Right renal cortex interstitium (tissue), 3 donors: ENCODE measurements at places on chromosomes 12 and 14. TPM values are rescaled to one million over a fixed set of nuclear protein-coding genes. Genes with fewer than 3 reads are reported as not detected.
A peak's percentile ranks its signal among the peaks of the same experiment; 100 is the strongest.

DNA sequence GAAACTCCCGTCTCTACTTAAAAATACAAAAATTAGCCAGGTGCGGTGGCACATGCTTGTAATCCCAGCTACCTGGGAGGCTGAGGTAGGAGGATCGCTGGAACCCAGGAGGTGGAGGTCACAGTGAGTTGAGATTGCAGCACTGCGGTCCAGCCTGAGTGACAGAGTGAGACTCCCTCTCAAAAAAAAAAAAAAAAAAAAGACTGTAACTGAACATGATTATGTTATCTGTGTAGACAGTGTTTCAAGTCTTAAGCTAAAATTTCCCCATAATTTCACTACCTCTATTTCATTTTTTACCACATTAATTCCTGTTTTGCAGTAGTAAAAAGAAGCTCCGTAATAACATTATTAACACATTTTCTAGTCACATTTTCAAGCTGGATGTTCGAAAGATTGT lies 5.4 kb downstream of the PLBD1 start:
- no peak for DNase-seq

GRCh38 chr12:124488520-124488919 lies 78.9 kb downstream of the NCOR2 start:
- DNase-seq = no peak

GRCh38 chr14:98008381-98009113 lies 1211.4 kb downstream of the VRK1 start:
- no peak for DNase-seq

- no peak for DNase-seq
Measured at GRCh38 chr12:104738331-104738730, 219.8 kb downstream of the SLC41A2 start.

BCAT1 gene
- polyA plus RNA-seq = 60.0 TPM

PRH1 gene
- polyA plus RNA-seq = 16.9 TPM

- no peak for DNase-seq
Measured at GRCh38 chr12:2306735-2307134, 253.9 kb downstream of the CACNA1C start.

- DNase-seq = peak; percentile 77
Measured at GRCh38 chr12:89542912-89543592, 17.2 kb upstream of the POC1B start.

DNA sequence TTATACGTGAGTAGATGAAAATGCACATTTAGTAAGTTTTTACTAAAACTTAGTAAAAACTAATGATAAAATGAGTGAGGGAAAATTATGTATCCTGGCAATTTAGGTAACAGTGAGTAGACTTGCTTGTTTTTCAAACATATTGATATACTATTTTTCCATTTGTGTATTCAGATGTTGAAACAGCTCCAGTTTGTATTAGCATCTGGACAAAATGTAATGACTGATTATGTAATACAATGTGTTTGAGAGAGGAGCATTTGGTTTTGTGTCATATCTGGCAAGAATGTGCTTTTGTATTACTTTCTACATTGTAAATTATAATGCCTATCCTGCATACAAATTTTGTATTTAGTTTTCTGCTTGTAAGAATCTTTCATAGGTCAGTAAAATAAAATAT lies 5.6 kb downstream of the CNOT2 start:
- no peak for DNase-seq

SVOP gene
- polyA plus RNA-seq = 0.03 TPM

GRCh38 chr12:76545486-76545885 lies 14.1 kb downstream of the OSBPL8 start:
- no peak for DNase-seq

STYK1 gene
- 0.85 TPM for polyA plus RNA-seq

DNA sequence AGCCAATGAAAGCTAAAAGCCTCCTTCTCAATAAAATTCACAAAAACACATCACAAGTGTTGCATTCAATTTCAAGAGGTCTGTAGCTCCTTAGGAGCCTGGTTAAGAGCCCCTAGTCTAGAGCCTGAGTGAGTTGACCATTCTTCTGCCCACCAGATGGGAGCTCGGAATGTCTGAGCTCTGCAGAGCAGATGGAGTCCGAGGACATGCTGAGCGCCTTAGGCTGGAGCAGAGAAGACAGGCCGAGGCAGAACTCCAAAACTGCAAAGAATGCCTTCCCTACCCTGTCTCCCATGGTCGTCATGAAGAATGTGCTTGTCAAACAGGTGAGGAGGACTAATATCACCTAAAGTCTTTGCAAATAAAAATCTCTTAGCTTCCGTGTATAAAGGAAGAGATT lies 11.6 kb downstream of the CIPC start:
- DNase-seq = no peak

TRHDE gene
- 26.0 TPM for polyA plus RNA-seq

- no peak for DNase-seq
Measured at GRCh38 chr14:34023824-34024767, 73.2 kb upstream of the EGLN3 start.

YAF2 gene
- 31.9 TPM for polyA plus RNA-seq

GRCh38 chr12:3186546-3187215 lies 109.5 kb downstream of the TSPAN9 start:
- DNase-seq = no peak

DNA sequence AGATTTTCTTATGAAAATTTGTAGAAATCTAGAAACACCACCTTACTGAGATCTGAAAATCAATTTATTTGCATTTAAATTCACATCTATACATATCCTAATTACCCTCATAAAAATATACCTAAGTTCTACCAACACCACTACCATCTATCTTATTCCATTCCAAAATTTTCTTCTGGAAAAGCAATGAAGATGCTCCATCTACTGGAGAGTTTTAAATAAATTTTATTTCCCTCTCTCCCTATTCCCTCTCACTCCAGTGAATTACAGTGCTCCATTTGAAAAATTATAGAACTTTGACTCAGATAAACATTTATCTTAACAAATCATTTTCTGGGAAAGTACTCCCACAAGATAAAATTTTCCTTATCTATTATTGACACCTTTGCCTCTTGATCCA lies 2.3 kb upstream of the C14orf39 start:
- DNase-seq = no peak

DNA sequence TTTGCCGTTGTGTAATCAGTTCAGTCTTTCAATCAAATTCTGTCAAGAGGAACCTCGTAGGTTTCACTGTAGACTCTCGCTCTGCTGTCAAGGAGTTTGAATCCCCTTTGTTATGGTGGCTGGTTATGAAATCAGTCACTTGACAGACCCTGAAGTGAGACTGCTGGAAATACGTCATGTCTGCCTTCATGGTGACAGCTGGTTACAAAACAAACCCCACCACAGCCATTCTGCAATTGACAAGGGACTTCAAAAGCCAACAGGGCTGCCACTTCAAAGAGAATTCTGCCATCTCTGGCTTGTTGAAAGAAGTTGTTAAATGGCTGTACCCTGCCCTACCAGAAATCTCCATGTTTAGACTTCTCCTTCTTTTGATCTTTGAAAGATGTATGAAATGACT lies 286.9 kb downstream of the ERC1 start:
- DNase-seq = no peak

KLRG1 gene
- 2.0 TPM for polyA plus RNA-seq

- no peak for DNase-seq
Measured at GRCh38 chr14:94005324-94006073, 8.4 kb downstream of the CCDC197 start.

- DNase-seq = peak; percentile 48
Measured at GRCh38 chr12:105025890-105026289, 39.8 kb downstream of the NOPCHAP1 start.

SIX1 gene
- 7.5 TPM for polyA plus RNA-seq

ADCY6 gene
- polyA plus RNA-seq = 78.4 TPM

ITGB7 gene
- 0.96 TPM for polyA plus RNA-seq

PPFIA2 gene
- polyA plus RNA-seq = 6.1 TPM

GRCh38 chr12:95693689-95694088 lies 96.9 kb downstream of the NTN4 start:
- no peak for DNase-seq

TMEM132D gene
- polyA plus RNA-seq = 1.1 TPM

FAIM2 gene
- polyA plus RNA-seq = 2.8 TPM

C12orf54 gene
- 0.61 TPM for polyA plus RNA-seq

DNA sequence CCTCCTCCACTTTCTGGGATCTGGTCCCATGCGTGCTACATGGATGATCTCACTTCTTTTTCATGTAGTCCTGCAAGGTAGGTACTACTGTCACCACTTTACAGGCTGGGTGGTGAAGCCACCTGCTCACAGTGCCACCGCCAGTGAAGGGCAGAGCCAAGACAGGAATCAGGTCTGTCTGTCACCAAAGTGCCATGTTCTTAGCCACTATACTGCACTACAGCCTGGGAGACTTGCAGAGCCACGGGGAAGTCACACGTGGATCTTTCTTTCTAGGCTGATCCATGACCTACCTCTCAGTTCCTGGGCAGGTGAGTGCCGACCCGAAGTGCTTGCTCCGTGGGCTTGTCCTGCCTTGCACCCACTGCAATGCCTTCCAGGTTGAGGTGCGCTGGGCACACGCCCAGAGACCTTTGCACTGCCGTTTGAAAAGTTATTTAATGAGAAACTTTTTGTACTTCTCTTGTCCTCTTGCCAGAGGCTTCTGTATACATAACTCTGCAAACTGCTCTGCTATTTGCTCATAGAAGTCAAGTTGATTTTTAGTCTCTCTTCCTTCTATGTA lies 19.7 kb upstream of the CLMN start:
- no peak for DNase-seq

DNA sequence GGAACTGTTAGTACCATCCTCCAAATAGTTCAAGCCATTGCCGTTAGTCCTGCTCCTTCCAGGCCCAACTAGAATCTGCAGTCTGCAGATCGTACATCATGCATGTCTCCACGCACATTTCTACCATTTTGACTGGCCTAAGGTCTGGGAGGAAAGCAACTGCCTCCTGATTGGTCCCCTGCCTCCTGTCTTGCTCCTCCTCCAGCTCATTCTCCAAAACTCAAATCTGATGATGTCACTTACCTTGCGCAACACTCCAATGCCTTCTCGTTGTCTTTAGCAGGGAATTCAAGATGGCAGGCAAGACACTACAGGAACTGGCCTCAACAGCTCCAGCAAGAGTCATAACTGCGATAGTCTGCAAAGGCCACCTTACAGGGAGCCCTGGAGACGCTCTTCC lies 9.7 kb upstream of the HCAR1 start:
- DNase-seq = no peak

GRCh38 chr14:99505089-99505488 lies 23.9 kb downstream of the CCNK start:
- no peak for DNase-seq

DNA sequence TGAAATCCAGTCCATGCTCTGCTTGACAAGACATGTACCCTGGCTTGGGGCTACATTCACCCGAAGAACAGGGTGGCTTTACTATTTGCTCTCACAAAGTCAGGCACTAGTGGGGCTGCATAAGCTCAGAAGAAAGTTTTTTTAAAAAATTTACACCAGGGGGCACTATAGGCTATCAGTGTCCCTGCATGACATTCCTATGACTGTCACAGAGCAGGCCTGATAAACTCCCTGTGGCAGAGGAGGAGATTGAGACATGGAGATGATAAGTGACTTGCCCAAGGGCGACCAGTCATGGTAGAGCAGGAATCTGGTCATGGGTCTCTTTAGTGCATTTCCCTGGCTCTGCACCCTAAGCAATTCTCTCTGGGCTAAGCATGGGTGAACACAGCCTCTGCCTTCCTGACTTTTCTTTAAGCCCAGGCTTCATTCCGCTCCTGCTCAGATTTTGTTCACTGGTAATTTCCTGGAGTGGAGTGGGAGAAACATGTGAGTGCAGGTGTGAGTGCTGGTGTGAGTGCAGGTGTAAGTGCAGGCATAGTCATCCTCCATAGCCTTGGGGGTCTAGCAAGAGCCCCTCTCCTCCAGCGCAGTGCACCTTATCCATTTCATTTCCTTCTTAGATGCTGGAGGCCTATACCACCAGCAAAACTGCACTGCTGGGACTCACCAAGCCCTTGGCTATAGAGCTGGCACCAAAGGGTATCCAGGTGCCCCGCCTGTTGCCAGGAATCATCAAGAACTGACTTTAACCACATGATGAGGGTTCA lies 91.6 kb downstream of the DHRS2 start:
- DNase-seq = no peak

KITLG gene
- 34.9 TPM for polyA plus RNA-seq

DNA sequence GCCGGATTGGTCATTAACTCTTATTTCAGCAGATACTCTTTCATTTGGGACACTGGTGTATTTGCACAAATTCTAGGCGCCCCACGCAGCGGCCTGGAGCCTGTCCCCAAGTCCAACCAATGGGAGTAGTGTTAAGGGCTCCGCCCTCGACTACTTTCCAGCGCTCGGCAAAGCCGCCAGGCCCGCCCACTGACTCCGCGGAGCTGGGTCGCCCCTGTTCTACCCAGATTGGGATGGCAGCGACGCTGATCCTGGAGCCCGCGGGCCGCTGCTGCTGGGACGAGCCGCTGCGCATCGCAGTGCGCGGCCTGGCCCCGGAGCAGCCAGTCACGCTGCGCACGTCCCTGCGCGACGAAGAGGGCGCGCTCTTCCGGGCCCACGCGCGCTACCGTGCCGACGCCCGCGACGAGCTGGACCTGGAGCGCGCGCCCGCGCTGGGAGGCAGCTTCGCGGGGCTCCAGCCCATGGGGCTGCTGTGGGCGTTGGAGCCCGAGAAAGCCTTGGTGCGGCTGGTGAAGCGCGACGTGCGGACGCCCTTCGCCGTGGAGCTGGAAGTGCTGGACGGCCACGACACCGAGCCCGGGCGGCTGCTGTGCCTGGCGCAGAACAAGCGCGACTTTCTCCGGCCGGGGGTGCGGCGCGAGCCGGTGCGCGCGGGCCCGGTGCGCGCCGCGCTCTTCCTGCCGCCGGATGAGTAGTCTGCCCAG lies at the start of gene ACOT6:
TSS of gene ACOT6 (plus strand) at position 179 of the 707 bp plus-strand sequence. CDS start at position 234, 55 bp downstream.
- DNase-seq = no peak

- no peak for DNase-seq
Measured at GRCh38 chr12:98646294-98647090, 1.4 kb downstream of the APAF1 start.

ERO1A gene
- 27.3 TPM for polyA plus RNA-seq

GRCh38 chr14:67952786-67953185 lies 133.2 kb downstream of the RAD51B start:
- DNase-seq = no peak

- no peak for DNase-seq
Measured at GRCh38 chr14:35632676-35633075, 98.7 kb downstream of the INSM2 start.

GRCh38 chr12:88111074-88111652 lies 30.7 kb downstream of the CEP290 start:
- no peak for DNase-seq

GRCh38 chr14:49541049-49541448 lies 45.1 kb downstream of the RPS29 start:
- DNase-seq = no peak

ZFHX2 gene
- polyA plus RNA-seq = 6.7 TPM

GRCh38 chr14:99571303-99571986 lies 32.6 kb downstream of the CCDC85C start:
- DNase-seq = no peak

HOXC12 gene
- polyA plus RNA-seq = not detected

CFAP54 gene
- polyA plus RNA-seq = 2.2 TPM

GRCh38 chr14:61668282-61668681 lies 27.0 kb upstream of the HIF1A start:
- no peak for DNase-seq

FOXN4 gene
- polyA plus RNA-seq = 1.1 TPM
